ENCODE measurements at places on chromosomes 5 and 9. TPM values are rescaled to one million over a fixed set of nuclear protein-coding genes. Genes with fewer than 3 reads are reported as not detected.
A peak's percentile ranks its signal among the peaks of the same experiment; 100 is the strongest.

DNA sequence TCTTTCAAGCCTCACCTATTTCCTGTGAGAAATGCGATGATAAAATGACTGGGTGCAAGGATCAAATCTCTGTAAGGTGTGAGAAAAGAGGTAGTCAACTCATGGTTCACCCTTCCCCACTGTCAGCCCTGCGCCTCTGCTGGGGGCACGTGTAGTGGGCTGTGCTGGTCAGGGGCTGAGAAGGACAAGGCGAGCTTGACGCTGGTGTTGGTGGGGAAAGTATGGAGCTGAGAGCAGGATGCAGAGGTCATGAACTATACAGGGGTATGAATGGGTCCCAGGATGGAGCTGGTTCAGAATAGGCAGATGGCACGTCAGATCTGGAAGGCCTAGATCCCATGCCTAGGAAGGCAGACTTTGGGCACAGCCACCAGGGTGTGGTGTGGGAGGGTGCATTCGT lies 20.6 kb downstream of the PITX1 start:
- DNase-seq = no peak

- DNase-seq = no peak
These were observed 8.4 kb upstream of the DMRT3 start for GRCh38 chr9:967903-968641.

SH3PXD2B gene
- polyA plus RNA-seq = 39.1 TPM

GRCh38 chr9:89036891-89037290 lies 45.6 kb downstream of the S1PR3 start:
- no peak for DNase-seq

FGD3 gene
- polyA plus RNA-seq = not detected

SPOCK1 gene
- polyA plus RNA-seq = 74.6 TPM

- DNase-seq = no peak
These were observed 457.5 kb downstream of the TAF11L14 start for GRCh38 chr5:18091758-18092157.

- DNase-seq = peak; percentile 86
These were observed 32.2 kb downstream of the IER5L start for GRCh38 chr9:129145841-129146292.

ZER1 gene
- 28.0 TPM for polyA plus RNA-seq

DNA sequence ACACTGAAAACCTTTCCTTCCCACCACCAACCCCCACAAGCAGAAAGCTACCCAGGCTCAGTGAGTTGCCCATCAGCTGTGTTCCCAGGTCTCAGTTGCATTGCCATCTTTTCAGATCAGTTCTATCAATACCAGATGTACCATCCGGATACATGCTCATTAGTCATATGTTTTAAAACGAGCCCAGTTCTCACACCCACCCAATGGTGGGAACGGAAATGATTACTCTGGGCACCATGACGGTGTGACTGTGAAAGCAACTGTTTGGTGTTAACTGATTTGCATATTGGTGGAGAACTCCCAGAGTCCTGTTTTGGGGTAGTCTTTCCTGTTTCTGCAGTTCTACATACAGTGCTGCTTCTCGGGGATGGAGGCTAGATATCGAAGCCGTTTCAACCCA lies 212.3 kb downstream of the TRIM36 start:
- DNase-seq = no peak

- DNase-seq = no peak
These were observed 123.7 kb upstream of the IRX4 start for GRCh38 chr5:2006193-2006970.

SLC34A3 gene
- polyA plus RNA-seq = not detected

- peak; percentile 41 for DNase-seq
These were observed 220.8 kb upstream of the RFX3 start for GRCh38 chr9:3746296-3747275.

DNA sequence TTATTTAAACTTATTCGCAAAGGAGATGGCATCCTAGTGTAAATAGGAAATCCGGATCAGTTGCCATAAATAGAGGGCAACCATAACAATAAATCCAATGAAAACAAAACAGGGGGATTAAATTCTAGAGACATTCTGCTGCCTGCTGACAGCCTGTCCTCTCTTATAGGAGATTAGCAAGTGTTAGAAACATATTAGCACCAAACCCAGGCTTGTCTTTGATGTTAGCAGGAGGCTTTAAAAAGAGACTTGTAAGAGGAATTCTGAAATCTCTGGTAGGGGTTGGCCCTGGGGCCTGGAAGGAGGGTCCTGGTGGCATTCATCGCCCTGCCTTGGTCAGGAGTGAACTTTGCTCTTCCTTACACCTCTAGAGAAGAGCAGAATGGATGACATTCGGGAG lies 21.6 kb downstream of the NDST1 start:
- DNase-seq = no peak

DNA sequence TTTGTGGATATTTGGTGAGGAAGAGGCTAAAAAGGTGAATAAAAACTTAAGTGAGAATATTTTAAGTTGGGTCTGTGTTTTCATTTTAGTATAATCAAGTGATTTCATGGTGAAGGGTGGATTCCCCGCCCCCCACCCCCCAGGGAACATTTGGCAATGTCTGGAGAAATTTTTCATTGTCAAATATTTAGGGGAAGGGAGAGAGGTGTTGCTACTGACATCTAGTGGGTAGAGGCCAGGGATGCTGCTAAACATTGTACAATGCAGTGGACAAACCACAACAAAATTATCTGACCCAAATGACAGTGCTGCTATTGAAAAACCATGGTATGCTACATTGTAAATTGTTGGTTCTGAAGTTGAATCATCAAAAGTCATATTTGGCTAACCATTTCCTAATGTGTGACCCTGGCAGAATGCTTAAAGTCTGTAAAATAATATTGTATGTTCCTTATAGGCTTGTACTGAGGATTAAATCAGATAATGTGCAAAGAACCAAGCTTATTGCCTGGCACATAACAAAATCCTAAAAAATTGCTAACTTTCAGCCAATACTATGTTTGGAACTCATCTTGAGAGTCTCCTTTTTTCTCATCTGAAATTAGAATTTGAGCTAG lies 5.6 kb downstream of the C5orf24 start:
- no peak for DNase-seq

SNCAIP gene
- 10.7 TPM for polyA plus RNA-seq

NEUROG1 gene
- not detected for polyA plus RNA-seq

NMUR2 gene
- not detected for polyA plus RNA-seq

DNA sequence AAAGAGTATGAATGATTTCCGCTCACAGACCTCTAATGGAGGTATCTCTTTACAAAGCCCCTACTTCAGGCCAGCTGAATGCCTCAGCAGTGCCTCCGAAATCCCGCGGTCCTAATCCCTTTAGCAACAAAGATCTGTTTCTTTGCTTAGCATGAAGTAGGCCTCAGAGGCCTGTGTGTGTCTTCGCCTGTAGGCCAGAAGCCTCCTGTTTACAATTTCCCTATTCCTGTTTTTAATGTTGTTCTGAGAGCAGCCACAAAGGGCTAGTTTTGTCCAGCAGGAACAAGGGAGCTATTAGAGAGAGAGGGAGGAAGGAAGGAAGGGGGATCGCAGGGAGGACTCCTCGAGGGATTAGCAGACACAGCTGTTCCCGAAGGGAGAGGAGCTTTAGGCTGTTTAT lies 166.4 kb upstream of the SPRY4 start:
- no peak for DNase-seq

GRCh38 chr9:86413971-86414880 lies 60.0 kb upstream of the TUT7 start:
- DNase-seq = no peak

DNA sequence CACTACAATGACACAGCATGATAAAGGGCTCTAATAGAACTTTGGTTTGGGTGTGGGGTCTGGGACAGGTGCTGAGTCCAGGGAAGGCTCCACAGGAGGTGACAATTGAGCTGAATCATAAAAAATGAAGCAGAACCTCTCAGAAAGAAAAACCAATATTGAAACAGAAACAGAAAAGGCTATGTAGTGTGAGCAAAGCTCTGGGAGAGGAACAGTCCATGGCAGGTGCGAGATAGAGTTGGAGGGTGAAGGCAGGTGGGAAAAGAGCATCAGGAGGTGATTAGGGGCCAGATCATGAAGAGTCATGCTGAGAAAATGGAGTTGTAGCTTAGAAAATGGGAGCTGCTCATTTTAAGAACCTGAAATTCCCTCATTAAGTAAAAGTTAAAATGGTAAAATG lies 164.9 kb downstream of the KCTD16 start:
- DNase-seq = no peak

GRCh38 chr5:76583163-76584047 lies 39.8 kb downstream of the F2RL2 start:
- no peak for DNase-seq

DNA sequence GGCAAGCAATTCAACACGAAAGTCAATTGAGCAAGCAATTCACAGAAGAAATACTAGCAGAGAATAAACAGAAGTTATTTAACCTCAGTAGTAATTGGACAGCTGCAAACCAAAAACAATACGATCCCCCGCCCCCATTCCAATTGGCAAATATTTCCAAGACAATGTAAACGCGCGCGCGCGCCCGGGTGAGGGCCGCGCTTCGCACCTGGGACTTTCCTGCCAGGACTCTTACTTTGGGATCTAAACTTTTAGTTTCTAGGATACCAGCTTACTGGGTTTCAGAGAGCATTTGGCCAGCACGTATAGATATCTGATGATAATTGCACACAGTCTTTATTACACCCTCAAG lies 8.6 kb downstream of the RUFY1 start:
- no peak for DNase-seq

GRCh38 chr9:121499427-121500164 lies at the start of gene GGTA1:
Gene GGTA1 (minus strand): TSS chr9:121499844. CDS start chr9:121467922, 31,922 bp downstream.
- DNase-seq = no peak

- DNase-seq = no peak
These were observed 40.5 kb downstream of the PTTG1 start for GRCh38 chr5:160462167-160462566.

DNA sequence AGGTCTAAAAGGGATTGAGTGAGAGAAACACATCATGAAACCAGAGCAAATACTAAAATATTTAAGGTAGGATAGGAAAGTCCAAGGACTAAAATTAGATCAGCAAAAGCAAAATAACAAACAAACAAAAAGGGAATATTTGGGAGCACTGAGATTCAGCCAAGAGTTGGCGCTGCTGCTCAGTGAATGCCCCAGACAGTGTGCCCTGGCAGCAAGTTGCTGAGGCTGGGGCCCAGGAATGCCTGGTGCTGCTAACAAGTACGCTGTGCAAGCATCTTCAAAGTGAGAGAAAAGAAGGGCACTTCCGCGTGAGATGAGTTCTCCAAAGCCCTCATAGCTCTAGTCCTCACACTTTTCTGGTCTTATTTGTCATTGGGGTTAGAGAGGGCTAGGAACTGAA lies 603.3 kb downstream of the EFNA5 start:
- no peak for DNase-seq

CTNND2 gene
- not detected for polyA plus RNA-seq

MARCHF11 gene
- not detected for polyA plus RNA-seq

GRCh38 chr9:120915854-120916470 lies 10.6 kb downstream of the TRAF1 start:
- DNase-seq = no peak

DNA sequence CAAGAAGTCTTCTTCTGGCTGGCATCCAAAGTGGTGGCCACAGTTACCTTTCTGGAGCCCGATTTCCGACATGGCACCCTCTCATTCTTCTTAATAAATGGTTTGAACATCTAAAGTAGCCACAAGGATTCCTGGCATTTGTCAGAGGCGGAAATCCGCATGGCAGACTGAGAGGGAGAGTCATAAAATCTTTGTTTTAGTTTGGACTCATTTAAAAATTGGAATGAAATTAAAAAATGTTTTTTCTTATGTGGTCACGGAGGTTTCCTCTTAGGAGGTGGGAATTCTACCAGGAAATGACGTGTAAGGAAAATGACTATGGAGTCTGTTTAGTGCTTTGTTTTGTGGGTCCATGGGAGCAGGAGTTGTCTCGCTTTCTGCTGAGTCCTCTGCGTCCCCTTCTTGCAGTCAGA lies 133.0 kb upstream of the PTCH1 start:
- DNase-seq = no peak

DNA sequence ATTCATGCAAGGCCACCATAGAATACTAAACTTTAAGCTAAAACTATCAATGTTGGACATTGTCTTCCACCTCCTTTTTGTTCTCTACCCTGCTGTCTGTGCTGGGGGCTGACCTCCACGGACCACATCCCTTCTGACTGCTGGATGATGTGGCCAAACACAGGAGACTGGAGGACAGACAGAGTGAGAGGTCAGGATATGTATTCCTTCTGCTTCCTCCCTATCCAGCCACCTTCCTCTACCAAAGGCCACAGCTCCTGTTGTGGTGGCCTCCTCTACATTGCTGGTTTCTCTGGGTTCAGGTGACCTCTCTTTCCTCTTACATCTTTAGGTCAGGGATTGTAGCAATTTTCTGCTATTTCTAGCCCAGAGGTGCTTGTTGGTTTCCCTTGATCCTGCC lies 148.1 kb downstream of the ACTBL2 start:
- DNase-seq = no peak

DNA sequence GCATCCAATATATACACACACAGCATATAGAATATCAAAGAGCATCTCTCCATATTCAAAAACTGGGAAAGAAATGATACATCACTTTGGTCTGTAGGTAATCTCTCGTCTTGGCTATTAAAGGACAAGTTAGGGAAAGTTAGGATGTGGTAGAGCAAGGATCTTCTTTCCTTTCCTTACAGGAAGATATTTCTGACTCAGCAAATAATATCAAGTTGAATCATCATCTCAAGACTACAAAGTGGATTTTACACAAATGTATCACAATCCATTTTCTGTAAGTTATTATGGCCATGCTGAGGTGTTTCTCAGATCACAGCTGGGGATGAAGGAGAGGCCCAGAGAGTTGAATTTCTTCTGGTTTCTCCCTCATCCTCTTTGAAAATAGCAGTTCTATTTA lies 651.7 kb upstream of the CCNG1 start:
- no peak for DNase-seq

GARNL3 gene
- polyA plus RNA-seq = 2.7 TPM

ARAP3 gene
- polyA plus RNA-seq = 4.9 TPM

- DNase-seq = no peak
These were observed 92.7 kb upstream of the PHYKPL start for GRCh38 chr5:178325311-178325678.

PCDHA9 gene
- polyA plus RNA-seq = 0.02 TPM

GAPT gene
- polyA plus RNA-seq = not detected

GRCh38 chr9:93065135-93065720 lies 6.7 kb downstream of the SUSD3 start:
- no peak for DNase-seq

NME5 gene
- 0.43 TPM for polyA plus RNA-seq

NOTCH1 gene
- 1.7 TPM for polyA plus RNA-seq

- DNase-seq = no peak
These were observed 52.9 kb upstream of the CD180 start for GRCh38 chr5:67249590-67249895.

- DNase-seq = no peak
These were observed 214.7 kb downstream of the DENND1A start for GRCh38 chr9:123715258-123715657.

DNA sequence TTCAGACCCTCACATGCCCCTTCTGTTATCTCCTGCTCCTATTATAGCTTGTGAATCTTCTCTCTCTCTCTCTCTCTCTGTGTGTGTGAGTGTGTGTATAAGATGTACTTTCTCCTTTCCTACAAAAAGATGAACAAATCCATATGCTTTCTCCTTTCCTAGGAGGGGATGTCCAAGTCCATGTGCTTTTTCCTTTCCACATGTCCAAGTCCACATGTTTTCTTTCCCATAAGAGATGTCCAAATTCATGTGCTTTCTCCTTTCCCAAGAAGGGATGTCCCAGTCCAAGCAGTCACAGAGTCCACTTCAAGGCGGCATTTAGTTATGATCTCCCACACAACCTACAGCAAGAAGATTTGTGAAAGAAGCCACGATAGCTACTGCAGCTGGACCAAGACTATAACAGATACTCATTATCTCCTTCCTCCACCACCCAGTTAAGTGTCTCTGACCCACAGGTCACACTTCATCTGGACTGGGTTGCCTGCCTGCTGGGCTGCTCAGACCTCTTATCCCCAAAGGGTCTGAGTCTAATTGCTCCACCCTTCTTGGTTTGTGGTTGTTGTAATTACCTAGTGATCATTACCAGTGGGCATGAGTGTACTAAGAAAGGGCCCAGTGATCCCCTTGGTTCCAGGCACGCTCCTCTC lies 18.4 kb upstream of the FOXI1 start:
- no peak for DNase-seq
